Mammary epithelial cell (primary cell): ENCODE measurements at places on chromosomes 11 and 22. TPM values are rescaled to one million over a fixed set of nuclear protein-coding genes. Genes with fewer than 3 reads are reported as not detected.

Gene SYT8
- total RNA-seq = 209 TPM

Gene FREY1
- 1.2 and 2.1 TPM in 2 replicates for total RNA-seq

Gene ZNF280B
- total RNA-seq = 0.83 TPM

Gene RIMBP3B
- not detected for total RNA-seq

Gene POTEH
- total RNA-seq = not detected

Gene RFPL3
- not detected in 2 replicates for total RNA-seq
